ENCODE measurements at places on chromosomes 6 and 20.

- no peak for DNase-seq
Measured at GRCh38 chr20:62129731-62130531, 7.7 kb downstream of the LSM14B start.

GRCh38 chr6:44725070-44725469 is 337.6 kb downstream of the CDC5L start:
- DNase-seq = no peak

DNA sequence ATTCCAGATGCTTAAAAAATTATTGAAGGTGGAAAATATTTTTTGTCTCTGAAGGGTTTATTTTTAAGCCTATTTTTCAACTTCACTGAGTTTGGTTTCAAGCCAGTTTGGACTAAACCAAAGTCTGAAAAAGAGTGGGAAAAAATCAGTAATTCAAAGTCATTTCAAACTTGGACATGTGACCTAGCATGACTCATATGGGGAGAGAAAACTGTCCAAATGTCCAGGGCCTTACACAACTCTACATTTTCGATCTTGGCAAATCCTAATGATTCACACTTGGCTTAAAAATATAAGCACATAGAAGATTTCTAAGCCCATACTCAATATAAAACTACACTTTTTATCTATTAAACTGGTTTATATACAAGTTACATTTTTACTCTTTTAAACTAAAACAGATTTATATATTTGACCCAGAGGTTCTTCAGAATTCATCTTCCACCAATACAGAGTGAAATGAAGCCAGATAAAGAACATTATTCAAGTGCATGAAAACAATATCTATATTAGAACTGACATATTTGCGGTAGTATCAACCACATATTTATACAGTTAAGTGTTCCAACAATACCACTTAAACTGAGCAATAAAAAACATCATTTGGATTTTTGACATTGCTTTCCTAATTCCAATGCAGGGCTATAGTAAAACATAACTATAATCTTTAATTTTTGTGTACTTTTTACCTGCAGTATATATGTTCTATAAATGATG is 110.3 kb upstream of the TCF21 start:
- no peak for DNase-seq

DNA sequence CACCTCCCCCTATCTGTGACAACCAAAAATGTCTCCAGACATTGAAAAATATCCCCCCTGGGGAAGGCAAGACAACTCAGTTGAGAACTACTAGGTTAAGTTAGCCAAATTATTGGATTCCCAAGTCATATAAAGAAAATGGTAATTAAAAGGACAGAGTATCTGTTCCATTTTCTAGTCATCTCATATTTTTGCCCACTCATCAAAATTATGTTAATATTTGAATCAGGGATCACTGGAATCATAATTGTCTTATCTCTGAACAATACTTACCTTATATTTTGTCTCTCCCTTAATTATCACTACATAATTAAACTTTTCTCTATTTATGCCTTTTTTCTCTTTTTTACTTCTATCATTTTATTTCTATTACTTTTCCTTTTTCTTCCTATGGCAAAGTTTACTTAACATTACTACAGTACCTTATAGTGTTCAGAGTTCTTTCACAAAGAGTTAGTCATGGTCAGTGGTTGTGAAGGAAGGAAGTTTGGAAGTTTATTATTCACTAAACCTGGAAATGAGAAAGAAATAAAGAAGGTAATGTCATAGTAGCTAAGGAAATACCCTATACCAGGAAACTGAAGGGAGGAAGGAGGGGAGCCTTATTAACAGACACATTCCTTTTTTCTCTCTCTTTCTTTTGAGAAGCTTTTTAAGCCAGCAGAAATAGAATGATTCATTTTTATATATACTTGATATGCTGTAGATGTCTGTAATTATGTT is 332.9 kb downstream of the COL12A1 start:
- DNase-seq = no peak

DNA sequence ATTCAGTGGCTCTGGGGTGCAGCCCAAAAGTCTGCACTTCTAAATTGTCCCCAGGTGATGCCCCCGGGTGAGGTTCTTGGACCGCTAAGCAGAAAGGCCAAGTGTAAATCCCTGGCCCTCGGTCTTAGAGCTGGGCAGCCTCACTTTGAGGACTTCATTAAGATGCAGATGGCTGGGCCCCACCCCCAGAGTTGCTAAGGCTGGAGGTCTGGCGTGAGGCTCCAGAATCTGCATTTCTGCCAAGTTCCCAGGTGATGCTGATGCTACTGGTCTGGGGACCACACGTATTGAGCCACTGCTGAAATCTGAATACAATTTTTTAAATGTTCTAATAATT is 735 bp upstream of the SLC23A2 start:
- no peak for DNase-seq

- no peak for DNase-seq
Measured at GRCh38 chr20:46361381-46361780, 45.0 kb downstream of the ELMO2 start.
